ENCODE measurements at places on chromosomes 5 and 9.

DNA sequence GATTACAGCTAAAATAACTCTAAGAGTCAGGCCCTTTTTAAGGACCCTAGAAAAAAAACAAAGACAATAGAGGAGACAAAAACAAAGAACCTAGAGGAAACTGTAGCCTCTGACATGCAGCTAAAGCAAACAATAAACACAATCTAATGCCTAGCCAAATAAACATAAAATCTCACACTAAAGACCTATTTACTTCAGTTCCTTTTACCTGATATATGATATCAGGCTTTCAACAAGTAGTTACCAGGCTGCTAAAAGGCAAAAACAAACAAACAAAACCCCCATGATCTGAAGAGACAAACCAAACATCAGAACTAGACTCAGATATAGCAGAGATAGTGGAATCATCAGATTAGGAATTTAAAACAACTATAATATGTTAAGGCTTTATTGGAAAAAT lies 226.5 kb upstream of the POU5F2 start:
- DNase-seq: no peak

GRCh38 chr9:132630116-132630515 lies 39.7 kb downstream of the DDX31 start:
- no peak for DNase-seq

DNA sequence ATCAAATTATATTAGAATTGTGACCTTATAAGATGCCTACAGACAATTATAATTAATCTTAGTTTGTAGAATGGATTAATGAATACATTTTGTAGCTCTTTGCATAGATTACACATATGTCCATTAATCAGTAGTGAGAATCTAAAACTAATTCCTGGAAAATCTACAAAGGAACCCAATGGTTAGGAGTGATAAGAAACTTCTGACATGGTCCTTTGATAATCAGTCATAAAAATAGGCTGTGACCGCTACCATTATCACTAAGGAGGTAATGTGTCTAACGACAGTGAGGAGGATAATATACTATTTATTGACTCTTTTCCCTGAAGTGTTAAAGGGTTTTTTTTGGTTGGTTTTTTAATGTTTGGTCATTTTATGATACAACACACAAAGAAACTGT lies 46.6 kb downstream of the BNC2 start:
- no peak for DNase-seq

DNA sequence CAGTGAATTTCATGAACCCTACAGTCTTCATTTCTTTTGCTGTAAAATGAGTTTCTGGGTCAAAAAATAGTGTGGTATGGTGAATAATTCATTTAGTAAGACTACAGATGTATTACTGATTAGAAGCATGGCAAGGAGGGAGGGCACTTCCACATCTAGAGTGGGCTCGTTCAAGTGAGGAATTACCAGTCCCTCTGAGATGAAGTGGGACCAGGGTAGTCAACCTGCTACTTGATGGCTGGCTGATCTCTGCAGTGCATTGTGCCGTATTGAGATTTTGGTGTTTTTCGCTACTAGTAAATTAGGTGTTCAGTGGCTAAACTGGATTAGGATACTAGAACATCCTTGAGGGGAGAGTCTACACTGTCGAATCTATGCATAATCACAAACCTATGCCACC lies 10.8 kb downstream of the CDC37L1 start:
- DNase-seq: no peak

DNA sequence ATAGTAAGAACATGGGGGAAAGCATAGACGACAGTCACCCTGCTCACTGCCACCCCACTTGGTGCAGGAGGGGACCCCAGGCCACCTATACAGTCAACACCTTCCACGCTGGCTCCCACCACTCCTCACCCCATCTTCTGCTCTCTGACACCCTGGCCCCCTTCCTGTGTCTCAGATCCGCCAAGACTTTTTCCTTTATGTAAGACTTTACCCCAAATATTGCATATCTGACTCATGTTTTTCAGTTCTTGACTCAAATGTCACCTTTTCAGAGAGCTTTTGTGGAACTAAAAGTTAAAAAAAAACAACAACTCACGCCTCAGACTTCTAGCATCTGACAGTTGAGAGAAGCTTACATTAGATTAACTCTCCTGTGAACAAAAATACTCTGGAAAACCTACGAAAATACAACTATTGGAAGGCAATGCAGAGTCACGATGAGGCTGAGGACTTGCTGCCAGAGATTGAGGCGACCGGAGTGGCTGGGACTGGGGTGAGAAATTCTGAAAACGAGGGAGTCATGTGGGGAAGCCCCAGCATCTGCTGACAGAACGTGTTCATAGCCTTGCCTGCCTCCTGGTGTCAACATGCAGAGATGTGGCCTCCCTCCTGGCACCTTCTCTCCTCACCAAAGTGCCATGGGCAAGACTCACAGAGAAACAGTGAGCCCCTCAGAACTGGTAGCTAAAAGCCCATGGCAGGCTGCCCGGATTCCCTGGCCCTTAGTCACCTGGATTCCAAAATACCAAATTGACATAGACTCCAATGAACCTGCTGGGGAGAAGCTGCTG lies 22.4 kb upstream of the FCN2 start:
- no peak for DNase-seq

GRCh38 chr5:28226407-28226806 lies 1188.0 kb upstream of the CDH9 start:
- DNase-seq: no peak

DNA sequence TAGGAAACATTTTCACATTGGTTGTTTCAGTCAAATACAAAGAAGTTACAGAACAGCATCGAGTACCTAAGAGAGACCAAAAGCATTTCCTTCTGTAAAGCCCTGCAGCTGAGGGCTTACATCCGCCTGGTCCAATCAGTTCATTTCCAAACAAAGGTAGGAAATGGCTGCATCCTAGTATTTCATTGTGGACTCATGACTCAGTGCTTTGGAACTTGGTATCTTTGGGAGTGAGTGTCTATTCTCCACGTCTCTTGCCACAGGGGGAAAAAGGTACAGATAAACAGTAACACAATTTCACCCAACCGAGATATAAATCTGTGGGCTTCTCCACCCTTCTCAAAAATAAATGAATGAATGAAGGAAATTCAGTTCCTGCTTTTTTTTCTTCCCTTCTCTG lies 75.4 kb downstream of the NFIB start:
- no peak for DNase-seq

- no peak for DNase-seq
These were observed 730 bp downstream of the ZMYND19 start for GRCh38 chr9:137589441-137590122.

DNA sequence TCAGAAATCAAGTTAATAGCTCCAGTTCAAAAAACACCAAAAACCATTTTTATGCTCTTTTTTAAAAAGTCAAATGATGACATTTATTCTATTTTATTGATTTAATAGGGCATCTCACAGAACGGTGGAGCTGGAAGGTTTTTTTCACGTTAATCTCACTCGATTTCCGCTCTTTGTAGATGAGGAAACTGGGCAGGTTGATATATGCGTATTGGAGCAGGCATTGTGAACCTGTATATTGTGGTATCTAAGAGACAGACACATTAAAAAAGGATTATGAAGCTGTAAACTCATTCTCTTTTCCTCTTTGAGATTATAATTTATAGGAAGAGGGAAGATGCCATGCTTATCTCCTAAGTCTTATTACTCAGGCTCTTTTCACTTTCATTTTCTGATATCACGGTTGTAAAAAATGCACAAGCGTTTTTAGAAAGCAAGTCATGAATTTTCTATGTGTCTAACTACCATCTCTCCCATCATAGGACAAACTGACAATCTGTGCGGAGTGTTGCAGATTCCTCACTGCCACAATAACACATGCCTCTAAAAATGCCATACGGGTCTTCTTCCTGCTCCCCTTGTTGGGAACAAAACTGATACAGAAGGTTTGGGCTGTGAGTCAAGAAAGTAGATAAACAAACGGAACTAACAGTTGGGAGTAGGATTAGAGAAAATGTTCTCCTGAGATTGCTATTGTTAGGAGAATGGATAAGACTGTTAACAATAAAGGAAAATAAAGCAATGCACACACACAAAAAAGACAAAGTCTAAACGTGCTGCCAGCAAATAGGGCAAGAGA lies 1997.7 kb downstream of the MAT2B start:
- DNase-seq: no peak

- no peak for DNase-seq
These were observed 1409.7 kb upstream of the CDH18 start for GRCh38 chr5:21397693-21398092.

GRCh38 chr5:34599471-34600117 lies 56.5 kb upstream of the RAI14 start:
- no peak for DNase-seq

DNA sequence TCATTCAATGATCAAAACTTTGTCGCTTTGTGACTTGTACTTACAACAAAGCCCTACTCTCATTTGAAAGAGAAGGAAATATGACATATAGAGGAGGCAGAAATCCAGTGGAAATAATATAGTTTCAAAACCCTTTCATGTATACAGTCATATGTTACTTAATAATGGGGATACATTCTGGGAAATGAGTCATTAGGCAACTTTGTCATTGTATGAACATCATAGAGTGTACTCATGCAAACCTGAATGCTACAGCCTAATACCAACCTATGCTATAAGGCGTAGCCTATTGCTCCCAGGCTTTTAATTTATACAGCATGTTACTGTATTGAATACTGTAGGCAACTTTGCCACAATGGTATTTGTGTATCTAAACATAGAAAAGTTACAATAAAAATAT lies 69.0 kb upstream of the SMC2 start:
- DNase-seq: no peak

DNA sequence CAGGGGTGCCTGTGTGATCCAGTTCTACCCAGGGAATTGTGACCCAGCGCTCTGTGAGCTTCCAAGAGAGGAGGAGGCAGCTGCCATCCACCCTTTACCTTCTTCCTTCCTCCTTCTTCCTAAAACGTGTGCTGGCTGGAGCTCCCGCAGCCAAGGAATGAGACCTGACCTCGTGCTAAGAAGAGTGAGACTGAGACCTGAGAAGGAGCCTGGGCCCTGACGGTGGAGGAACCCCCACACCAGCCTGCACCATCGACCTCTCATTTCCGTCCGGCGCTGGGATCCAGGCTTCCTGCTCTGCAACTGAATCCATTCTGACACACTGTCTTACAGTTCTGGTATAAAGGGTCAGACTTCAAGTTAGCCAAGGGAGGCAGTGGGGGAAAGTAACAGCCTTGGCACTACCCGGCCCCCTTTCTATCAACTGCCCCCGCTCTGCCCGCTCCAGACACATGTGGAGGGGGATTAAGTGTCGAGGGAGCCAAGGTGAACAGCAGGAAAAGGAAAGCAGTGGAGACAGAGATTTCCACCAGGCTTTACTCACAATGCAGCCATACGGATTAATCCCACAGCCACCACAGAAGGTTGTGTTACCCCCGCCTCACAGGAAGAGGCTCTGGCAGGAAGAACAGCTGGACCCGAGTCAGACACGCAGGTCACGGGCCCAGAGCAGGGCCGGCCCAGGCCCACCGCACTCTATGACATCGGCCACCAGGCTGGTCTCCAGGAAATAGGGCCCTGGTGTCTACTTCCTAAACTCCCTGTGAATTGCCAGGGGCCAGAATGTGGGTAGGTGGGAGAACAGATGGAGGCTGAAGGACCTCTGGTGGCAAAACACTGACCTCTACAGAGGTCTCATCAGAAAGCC lies 15.8 kb downstream of the MGAT1 start:
- peak; percentile 63 for DNase-seq

- DNase-seq: peak; percentile 77
These were observed 136.3 kb downstream of the FOXD1 start for GRCh38 chr5:73312146-73312871.

- no peak for DNase-seq
These were observed 383.5 kb downstream of the RASEF start for GRCh38 chr9:82679472-82679871.

- DNase-seq: no peak
These were observed 68.9 kb downstream of the MACROH2A1 start for GRCh38 chr5:135329913-135330797.

DNA sequence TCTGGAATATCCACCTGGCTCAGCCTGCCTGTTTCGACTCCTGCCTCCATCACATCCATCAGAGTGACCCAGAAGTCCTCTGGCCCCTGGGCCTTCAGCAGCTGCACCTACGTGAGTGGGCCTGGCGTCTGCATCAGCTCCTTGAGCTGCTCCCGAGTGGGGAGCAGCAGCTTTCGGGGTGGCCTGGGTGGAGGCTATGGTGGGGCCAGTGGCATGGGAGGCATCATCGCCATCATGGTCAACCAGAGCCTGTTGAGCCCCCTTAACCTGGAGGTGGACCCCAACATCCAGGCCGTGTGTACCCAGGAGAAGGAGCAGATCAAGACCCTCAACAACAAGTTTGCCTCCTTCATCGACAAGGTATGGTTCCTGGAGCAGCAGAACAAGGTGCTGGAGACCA lies 83.0 kb downstream of the SEC61B start:
- DNase-seq: no peak

DNA sequence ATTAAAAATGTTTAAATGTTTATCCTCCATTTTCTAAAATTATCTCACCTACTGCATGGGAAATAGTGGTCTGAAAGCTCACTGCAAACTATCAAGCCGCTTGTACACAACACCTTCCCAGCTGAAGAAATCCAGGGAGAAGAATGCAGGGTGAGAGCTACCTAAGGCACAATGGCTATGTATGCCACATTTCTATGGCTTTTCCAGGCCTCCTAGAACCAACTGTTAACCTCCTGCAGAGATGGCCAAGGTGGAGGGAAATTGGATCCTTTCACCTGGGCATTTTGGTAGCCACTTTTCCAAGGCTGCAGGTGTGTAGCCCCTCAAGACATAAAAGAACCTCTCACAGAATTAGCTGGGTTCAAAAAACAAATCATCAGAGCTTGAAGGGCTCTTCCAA lies 286.4 kb downstream of the EBF1 start:
- DNase-seq: no peak

DNA sequence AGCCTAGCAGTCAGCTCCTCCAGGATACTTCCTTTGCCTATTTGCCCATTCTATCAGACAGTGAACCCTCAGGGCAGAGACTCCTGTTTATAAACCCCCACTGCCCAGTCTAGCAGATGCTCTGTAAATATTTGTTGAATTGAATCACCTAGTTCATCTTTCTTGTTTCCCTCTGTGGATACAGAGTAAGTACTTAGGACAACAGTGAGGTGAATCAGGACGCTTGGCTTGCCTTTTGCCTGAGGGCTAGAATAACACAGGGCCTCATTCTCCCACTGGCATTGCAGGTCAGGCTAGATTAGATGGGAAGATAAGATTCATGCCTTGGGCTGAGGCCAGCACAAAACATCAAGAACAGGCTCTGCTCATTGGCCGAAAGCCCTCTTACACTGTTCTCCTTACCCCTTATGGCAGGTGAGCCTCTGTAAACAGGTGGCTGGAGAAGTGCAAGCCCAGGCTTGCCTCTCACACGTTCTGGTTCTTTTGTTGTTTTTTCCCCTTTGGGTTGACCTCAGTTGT lies 22.2 kb downstream of the TNFSF8 start:
- DNase-seq: no peak
